HuH-7.5 (cell line): ENCODE measurements at places on chromosomes 12 and 14.

GRCh38 chr12:28369483-28369882 lies 179.2 kb downstream of the CCDC91 start:
- no peak for DNase-seq

DNA sequence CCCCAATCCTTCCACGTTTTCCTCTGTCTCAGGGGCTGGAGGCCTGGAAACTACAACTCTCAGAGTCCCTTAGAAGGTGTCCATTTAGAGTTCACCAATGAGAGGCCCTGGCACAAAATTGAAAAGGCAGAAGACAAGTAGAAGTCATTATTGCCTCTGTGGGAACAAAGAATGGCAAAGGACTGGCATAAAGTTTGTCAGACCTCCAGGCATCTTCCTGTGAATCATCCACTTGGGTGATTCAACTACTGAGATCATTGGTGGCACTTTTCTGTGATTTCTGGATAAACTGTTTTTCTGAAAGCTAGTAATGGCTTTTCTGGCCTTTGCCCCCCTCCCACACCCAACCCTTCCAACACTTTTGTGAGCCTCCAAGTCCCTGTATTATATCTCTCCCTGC lies 42.6 kb upstream of the C12orf42 start:
- DNase-seq = no peak

DNA sequence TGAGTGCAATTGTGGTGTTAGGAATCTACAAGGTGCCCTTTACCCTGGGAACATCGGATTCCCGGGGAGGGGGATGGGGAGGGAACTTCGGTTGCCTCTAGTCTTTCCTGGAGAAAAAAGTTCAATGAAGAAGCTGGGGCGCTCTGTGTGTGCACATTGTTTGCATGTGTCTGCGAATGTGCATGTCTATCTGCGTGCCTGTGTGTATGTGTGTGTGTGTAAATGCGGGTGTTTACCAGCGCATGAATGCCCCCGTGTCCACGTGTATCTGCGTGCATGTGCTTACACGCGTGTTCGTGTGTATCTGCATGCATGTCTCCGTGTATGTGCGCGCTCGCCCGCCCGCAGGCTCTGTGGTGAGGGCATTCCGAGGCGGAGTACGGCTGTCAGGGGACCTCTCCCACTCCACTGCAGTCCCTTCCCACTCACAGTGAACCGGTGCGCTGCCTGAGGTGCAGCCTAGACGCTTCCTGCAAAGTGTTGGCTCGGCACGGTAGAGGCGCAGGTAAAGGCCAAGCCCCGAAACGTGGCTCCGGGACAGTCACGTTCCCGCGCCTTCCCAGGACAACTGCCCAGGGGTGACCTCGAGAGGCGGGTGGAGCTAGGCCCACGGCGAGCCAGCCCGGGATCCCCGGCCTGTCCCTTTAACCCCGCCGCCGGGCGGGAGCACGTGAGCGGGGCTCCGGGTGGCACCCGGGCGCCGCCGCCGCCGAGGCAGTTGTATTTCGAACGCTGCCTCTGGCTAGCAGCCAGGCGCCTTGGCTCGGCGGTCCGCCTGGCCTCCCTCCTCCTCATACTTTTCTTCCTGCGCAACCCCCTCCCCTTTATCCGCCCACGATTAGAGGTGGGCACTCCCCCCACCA lies 539 bp upstream of the HMGA2 start:
- DNase-seq = peak; percentile 74

- no peak for DNase-seq
Measured at GRCh38 chr14:66445936-66446335, 40.2 kb upstream of the CCDC196 start.

DNA sequence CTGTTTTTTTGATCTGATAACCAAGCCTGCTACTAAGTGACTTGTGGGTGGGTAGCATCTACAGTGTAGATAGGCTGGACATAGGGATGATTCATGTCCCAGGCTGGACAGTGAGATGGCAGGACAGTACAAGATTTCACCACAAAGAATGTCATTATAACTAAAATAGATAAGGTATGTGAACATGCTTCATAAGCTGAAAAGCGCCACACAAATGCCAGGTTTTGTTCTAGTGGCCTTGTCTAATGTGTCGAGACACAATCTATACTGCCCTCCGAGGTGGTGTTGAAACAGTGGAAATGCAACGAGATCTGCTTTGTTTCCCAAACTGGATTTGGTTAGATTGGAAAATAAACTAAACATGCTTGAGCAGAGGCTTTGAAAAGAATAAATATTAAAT lies 4.4 kb downstream of the LGALS3 start:
- no peak for DNase-seq

- DNase-seq = no peak
Measured at GRCh38 chr12:5140190-5140589, 96.5 kb downstream of the KCNA5 start.

GRCh38 chr14:61247935-61248334 lies 33.2 kb downstream of the TMEM30B start:
- no peak for DNase-seq

GRCh38 chr12:77774761-77775160 lies 55.9 kb upstream of the NAV3 start:
- no peak for DNase-seq

- DNase-seq = no peak
Measured at GRCh38 chr12:1161197-1161596, 170.2 kb downstream of the ERC1 start.

DNA sequence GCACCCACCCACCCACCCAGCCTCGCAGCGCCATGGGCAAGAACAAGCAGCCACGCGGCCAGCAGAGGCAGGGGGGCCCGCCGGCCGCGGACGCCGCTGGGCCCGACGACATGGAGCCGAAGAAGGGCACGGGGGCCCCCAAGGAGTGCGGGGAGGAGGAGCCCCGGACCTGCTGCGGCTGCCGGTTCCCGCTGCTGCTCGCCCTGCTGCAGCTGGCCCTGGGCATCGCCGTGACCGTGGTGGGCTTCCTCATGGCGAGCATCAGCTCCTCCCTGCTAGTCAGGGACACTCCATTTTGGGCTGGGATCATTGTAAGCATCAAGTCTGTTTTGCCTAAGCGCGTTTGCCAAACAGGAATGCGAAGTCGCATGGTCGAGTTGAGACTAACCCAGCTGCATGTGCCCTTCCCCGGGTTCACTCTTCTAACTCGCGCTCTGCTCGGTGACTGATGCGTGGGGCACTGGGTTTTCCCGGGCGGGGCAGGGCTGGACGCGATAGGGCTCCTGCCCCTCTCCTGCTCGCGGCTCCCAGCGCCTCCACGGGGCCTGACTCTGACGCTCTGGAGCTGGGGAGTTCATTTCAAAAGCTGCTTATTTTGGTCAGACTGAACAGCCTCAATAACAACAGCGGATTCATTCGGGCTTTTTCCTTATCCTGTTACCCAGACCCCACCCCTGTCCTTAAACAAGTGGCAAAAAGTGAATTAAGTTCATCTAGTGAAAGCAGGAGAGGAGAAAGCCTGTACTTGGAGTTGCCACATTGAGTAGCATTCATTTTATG lies 458 bp downstream of the SSPN start:
- DNase-seq = peak; percentile 14

DNA sequence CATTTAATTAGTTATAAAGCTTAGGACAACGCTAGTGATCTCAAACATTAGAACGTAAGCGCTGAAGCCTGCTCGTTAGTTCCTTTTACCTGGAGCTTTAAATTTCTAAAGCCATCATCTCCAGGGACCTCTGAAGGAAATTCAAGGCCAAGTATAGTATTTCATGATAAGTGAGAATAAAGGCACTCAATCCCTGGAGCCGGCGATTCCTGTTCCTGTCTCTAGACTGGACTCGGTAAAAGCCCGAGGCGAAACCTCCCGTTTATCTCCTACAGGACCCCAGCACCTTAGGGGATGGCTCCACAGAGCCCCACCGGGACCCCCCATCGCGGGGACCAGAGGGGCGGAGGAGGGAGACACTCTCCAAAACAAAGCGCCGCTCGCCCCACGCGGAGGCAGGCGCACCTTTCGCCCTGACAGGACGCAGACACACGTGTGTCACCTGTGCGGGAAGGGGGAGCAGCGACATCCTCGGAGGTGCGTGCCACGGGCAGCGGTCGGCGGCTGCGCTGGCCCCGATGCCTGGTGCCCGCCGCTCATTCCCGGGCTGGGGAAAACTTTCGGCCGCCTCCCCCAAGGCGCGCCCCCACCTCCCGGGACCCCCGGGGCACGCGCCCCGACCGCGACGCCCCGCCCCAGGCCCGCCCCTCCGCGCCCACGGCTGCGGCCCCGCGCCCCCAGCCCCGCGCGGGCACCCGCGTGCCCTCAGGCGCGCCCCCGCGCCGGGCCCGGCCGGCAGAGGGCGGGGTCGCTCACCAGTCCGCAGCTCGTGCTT lies 678 bp downstream of the RPS6KA5 start:
- DNase-seq = peak; percentile 31

GRCh38 chr14:55609681-55610080 lies 29.7 kb downstream of the KTN1 start:
- DNase-seq = no peak

DNA sequence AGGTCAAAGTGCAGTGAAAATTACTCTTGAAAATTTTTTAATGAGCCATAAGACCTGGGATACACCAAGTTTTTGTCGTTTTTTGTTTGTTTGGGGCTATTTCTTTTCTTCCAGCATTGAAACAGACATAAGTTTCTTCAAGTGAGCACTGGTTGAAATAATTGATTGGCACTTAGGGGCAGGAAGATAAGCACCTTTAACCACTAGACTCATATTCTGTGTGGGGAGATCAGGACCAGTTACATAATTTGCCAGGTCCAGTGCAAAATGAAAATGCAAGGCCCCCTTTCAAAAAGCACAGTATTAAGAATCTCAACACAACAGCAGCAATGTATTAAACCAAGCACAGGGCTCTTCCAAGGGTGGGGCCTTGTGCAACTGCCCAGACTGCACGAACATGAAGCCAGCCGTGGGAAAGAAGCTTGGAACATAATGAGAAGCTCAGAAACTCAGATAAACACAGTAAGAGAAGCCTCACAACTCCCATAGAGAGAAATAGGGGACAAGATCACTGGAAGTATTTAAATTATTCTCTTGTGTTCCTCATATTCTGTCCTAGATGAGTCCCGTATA lies 3.2 kb upstream of the TCP11L2 start:
- no peak for DNase-seq

DNA sequence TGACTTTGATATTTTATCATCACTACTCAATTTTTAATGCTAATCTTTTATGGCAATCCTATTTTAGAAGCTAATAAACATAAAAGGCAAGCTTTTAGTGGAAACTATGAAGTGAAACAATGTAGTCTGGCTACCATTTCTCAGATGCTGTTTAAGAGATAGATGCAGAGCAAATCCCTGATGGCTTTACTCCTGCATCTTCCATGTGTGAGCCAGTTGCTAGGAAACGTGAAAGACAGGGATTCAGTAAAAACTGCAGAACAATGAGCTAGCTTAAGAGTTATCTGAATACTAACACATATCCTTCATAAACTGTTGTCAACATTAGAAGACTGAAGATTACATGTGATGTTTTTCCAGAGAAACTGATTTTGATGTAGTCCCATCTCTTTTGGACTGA lies 112.6 kb downstream of the SLC2A13 start:
- no peak for DNase-seq

- peak; percentile 85 for DNase-seq
Measured at GRCh38 chr14:95515596-95516552, 576 bp downstream of the SYNE3 start.

GRCh38 chr14:100827101-100828021 lies 1.4 kb downstream of the MEG3 start:
- DNase-seq = no peak

DNA sequence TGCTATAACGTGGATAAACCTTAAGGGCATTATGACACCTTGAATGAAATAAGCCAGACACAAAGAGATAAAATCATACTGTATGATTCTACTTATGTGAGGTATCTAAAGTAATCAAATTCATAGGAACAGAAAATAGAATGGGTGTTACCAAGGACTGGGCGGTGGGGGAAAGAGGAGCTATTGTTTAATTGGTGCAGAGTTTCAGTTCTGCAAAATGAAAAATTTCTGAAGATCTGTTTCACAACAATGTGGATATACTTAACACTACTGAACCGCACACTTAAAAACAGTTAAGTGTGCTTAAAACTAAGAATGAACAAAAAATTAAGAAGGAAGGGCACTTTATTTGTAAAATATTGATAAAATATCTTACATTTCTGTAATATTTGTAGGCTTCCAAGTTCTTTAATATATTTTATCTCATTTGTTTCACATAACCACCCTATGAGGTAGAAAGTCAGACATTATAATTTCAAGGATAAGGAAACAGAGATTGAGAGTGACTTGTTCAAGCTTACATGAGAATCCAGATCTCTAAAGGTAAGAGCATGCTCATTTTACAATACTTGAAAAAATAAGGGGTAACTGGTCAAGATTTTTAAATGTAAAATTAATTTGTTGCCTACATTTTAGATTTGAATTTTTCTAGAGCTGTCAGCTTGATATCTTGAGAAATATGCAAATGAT lies 14.9 kb downstream of the LTA4H start:
- DNase-seq = no peak

DNA sequence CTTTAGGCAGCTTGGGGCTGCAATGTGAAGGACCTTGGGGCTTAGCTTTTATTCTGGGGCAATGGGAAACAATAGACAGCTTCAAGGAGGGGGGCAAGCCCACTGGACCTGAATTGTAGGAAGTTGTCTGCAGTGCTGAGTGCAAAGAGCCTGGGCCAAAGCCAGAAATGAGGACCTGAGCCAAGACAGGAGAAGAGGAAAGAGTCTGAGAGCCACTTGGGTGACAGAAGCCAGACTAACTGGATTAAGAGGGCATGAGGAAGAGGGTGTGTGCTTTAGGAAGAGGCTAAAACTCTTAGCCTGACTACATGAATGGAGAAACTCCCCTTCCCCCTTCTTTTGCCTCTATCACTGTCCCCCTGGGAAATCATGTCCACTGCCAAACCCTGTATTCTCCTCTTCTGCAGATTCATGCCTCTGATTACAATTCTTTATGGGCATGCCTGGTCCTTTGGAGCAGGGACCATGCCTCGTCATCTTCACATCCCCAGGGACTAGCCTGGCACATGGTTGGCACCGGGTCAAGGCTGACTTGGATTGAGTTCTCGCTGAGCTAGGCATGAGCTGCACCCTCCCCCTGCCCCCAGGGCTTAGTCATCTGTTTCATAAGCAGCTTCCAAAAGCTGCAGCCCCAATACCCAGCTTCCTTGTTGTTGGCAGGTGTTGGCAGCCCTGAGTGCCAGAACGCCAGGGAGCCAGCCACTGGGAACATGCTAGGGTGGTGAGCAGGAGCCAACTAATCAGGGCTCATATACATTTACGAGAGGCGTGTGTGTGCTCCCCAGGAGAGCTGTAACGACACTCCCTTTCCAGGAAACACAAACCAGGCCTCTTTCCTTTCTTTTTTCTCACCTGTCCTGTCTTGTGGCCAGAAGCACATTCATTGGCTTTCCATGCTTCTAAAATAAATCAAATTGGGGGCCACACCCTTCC lies 27.7 kb upstream of the JDP2 start:
- no peak for DNase-seq

GRCh38 chr12:11904124-11904523 lies 166.6 kb upstream of the BCL2L14 start:
- no peak for DNase-seq

GRCh38 chr12:6273205-6273540 lies 37.3 kb upstream of the PLEKHG6 start:
- DNase-seq = no peak
